ENCODE measurements at places on chromosomes 6 and 20. TPM values are rescaled to one million over a fixed set of nuclear protein-coding genes. Genes with fewer than 3 reads are reported as not detected.

- H3K27ac ChIP-seq: peak overlapping the region; percentile 73
- no peaks in the 10 kb centered on the region for H3K36me3 ChIP-seq
- H3K4me1 ChIP-seq: no peaks in the 10 kb centered on the region
- H3K4me3 ChIP-seq: no peak overlapping the region
- H3K27me3 ChIP-seq: no peaks in the 10 kb centered on the region
Observed at GRCh38 chr20:50292591-50293283, 102.1 kb downstream of the CEBPB start.

DNA sequence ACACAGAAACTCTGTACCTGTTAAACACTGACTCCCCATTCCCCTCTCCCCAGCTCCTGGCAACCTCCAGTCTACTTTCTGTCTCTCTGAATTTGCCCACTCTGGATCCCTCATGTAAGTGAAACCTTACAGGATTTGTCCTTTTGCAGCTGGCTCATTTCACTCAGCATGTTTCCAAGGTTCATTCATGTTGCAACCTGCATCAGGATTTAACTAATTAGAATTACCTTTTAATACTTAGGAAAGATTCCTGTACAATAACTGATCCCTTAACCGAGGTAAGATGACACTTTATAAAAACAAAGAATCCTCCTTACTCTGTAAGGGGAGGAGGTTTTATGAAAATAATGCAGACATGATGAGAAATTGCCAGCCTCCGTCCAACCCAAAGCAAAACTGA lies 113.1 kb upstream of the MTHFD1L start:
- H3K27me3 ChIP-seq: no peaks in the 10 kb centered on the region
- H3K4me1 ChIP-seq: no peaks in the 10 kb centered on the region
- DNase-seq: no peak
- no peak overlapping the region for H3K4me3 ChIP-seq
- no peak overlapping the region for H3K27ac ChIP-seq
- no peaks in the 10 kb centered on the region for H3K36me3 ChIP-seq

- H3K4me3 ChIP-seq: no peak overlapping the region
- no peaks in the 10 kb centered on the region for H3K4me1 ChIP-seq
- H3K36me3 ChIP-seq: no peaks in the 10 kb centered on the region
- H3K27me3 ChIP-seq: no peaks in the 10 kb centered on the region
Observed at GRCh38 chr6:12208190-12208589, 82.0 kb upstream of the EDN1 start.

GRCh38 chr6:28922004-28922820 lies 1.6 kb downstream of the TRIM27 start:
- H3K27ac ChIP-seq: peak overlapping the region; percentile 92
- no peaks in the 10 kb centered on the region for H3K4me1 ChIP-seq

GRCh38 chr6:76681781-76682180 lies 609.3 kb upstream of the IMPG1 start:
- no peak overlapping the region for H3K4me3 ChIP-seq
- DNase-seq: no peak
- no peaks in the 10 kb centered on the region for H3K4me1 ChIP-seq
- no peaks in the 10 kb centered on the region for H3K27me3 ChIP-seq

DNA sequence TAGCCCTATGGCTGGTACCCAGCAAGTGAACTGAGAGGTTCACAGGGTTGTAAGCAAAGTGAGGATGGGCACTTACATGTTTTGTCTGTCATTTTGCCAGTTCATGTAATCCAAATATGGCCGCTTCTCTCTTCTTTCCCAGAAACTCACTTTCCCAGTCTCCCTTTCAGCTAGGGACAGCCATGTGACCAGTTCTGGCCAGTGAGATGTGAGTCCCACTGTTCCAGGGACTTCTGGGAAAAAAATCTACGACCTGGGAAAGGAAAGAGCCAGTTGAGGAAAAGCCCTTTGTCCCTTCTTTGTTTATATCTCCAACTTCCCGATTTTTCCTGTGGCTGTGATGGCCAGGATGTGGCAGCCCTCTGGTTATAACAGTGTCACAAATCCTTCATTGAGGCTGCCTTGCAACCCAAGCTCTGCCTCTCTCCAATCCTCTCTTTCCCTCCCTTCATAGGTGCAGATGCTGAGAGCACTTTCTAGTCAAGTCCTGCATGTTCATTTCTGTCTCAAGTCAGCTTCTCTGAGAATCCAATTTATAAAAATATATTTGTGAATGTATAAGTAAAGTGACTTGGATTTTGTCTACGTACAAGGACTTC lies 148.6 kb upstream of the ZFP64 start:
- no peak for DNase-seq
- H3K36me3 ChIP-seq: no peaks in the 10 kb centered on the region
- no peaks in the 10 kb centered on the region for H3K4me1 ChIP-seq
- H3K27me3 ChIP-seq: no peaks in the 10 kb centered on the region

GRCh38 chr6:132505158-132505557 lies 7.8 kb downstream of the STX7 start:
- peaks cover 21% of the 10 kb centered on the region for H3K36me3 ChIP-seq
- H3K27ac ChIP-seq: no peak overlapping the region
- DNase-seq: no peak
- H3K4me1 ChIP-seq: no peaks in the 10 kb centered on the region
- H3K4me3 ChIP-seq: no peak overlapping the region

DNA sequence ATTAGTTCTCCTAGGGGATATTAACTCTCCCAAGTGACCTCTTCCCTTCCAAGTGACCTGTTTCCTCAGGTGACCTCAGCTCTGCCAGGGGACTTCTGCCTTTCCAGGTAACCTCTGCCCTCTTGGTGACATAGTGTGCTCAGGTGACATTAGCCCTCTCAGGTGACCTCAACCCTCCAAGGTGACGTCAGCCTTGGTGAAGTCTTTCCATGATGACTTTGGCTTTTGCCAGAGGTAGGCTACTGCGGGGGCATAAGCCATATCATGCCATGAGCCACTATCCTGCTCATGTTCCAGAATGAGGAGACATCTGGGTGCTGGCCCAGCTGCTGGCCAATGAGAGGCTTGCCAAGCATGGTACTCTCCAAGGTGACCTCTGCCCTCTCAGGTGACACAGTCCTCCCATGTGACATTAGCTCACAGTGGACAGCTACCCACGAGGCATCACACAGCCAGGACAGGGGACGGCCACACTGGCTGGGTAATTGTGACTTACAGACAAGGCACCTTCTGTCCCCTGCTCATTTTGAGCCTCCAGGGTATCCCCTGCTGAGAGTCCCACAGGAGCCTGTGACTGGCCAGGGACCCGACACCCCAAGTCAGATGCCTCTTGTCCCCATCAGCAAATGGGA lies 31.1 kb downstream of the UBD start:
- no peaks in the 10 kb centered on the region for H3K4me1 ChIP-seq
- H3K36me3 ChIP-seq: no peaks in the 10 kb centered on the region
- no peak for DNase-seq
- no peak overlapping the region for H3K27ac ChIP-seq

GRCh38 chr20:51660672-51661608 lies 107.2 kb downstream of the ATP9A start:
- H3K4me1 ChIP-seq: no peaks in the 10 kb centered on the region

DNA sequence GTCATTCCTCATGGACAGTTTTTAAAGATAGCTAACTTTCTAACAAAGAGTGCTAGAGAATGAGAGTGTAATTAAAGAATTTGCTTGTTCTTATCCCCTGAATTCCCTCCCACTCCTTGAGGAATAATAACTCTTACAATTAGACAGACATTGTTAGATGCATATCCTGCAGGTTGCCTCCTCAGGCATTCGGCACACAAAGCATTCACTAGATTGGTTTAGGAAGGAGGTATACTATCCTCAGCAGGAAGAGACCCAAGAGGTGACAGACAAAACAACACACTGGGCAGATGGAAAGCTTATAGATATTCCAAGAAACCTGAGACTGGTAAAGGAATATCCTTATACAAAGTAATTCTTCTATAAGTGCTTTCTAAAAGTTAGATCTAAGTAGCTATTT lies 109.1 kb upstream of the FAM184A start:
- no peak overlapping the region for H3K27ac ChIP-seq
- H3K4me3 ChIP-seq: no peak overlapping the region

The LPA gene
- not detected for total RNA-seq

The NELFCD gene
- total RNA-seq: 24.5 TPM

The FNDC11 gene
- total RNA-seq: not detected

The CRISP3 gene
- not detected for total RNA-seq
